Heart right ventricle (tissue), 16 donors: ENCODE measurements at places on chromosomes 16 and 17. TPM values are rescaled to one million over a fixed set of nuclear protein-coding genes. Genes with fewer than 3 reads are reported as not detected.

The KRTAP9-8 gene
- polyA plus RNA-seq = not detected

The FOXJ1 gene
- 0.03 TPM for polyA plus RNA-seq

The KRTAP4-1 gene
- polyA plus RNA-seq = not detected

The GRIN2A gene
- polyA plus RNA-seq = 0.01 TPM

The FA2H gene
- 0.04 TPM for polyA plus RNA-seq

The RBFOX1 gene
- polyA plus RNA-seq = 30.1 TPM

The CACNA1G gene
- 0.04 TPM for polyA plus RNA-seq
